Right cardiac atrium (tissue), 5 donors: ENCODE measurements at places on chromosomes 6 and 20.

DNA sequence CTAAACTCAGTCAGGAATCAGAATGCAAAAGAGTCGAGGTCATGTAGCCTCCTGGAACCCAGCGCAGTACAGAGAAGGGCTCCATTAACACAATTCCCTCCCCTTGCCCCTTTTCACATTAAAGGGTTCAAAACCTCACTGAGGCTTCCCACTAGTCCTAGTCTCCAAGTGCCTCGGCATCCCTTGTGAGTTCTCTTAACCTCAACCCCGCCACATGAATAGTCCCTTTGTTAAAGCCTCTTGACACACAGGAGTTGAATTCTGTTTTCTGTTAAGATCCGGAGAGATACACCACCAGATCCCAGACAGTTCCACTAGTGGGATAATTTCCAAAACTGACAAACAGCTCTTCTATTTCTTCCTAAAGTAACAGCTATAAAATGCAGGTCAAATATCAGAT, 17.8 kb downstream of the PTPRT start:
- no peak for DNase-seq

- DNase-seq, result no peak
Observed at GRCh38 chr6:6804843-6805615, 216.5 kb downstream of the LY86 start.

GRCh38 chr6:109027964-109028363, 66.7 kb downstream of the SESN1 start:
- no peak for DNase-seq

GRCh38 chr6:127790571-127790970, 110.3 kb downstream of the THEMIS start:
- no peak for DNase-seq

GRCh38 chr6:139587469-139587868, 213.0 kb upstream of the CITED2 start:
- DNase-seq, result no peak

DNA sequence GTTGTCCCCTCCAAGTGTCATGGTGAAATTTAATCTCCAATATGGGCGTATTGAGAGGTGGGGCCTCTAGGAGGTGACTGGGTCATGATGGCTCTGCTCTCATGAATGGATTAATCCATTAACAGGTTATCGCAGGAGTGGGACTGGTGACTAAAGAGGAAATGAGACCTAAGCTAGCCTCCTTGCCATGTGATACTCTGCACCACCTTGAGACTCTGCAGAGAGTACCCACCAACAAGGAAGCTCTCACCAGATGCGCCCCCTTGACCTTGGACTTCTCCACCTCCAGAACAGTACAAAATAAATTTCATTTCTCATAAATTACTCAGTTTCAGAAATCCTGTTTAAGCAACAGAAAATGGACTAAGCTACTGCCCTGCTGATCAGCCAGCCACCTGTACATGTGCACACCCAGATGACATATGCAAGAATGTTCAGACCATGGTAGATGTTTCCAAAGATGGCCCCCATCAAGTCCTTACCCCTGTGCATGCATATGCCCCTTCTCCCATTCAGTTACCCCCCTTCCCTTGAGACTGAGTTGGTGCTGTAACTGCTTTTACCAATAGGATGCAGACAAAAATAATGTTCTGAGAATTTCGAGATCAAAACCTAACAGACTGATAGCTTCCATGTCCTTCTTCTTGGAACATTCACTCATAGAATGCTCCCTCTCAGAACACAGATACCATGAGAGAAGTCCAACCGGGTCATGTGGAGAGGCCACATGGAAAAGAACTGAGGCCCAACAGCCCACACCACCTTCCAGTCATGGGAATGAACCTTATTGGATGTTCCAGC, 28.4 kb downstream of the MAP3K5 start:
- no peak for DNase-seq

GRCh38 chr20:23094927-23095326, 8.8 kb upstream of the CD93 start:
- DNase-seq, result no peak

DNA sequence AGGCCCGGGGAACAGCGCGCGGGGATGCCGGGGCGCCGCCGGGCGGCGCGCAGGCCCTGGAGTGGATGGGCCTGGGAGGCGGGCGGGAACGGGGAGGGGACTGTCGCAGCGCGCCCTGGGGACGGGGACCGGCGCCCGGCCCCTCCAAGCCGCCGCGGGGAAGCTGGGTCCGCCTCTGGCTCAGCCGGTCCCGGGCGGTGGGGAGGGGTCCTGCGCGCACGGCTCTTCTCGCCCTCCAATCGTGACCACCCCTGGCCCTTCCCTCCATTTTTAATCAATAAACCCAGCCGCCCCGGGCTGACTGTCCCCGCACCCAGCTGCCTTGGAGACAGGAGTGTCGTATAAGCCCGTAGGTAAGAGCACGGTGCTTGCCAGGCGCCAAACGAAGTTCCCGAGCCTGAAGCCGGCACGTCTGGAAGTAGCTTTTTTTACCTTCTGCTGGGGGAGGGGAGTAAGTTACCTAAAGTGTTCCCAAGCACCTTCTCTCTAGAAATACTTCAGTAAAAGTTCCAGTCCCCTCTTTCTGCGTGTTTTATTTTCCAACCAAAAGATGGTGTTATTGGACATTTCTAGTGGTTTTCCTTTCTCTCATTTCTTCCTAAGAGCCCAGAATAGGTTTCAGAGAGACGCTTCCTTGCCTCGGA, 780 bp upstream of the TAF4 start:
- DNase-seq, result peak; percentile 81

DNA sequence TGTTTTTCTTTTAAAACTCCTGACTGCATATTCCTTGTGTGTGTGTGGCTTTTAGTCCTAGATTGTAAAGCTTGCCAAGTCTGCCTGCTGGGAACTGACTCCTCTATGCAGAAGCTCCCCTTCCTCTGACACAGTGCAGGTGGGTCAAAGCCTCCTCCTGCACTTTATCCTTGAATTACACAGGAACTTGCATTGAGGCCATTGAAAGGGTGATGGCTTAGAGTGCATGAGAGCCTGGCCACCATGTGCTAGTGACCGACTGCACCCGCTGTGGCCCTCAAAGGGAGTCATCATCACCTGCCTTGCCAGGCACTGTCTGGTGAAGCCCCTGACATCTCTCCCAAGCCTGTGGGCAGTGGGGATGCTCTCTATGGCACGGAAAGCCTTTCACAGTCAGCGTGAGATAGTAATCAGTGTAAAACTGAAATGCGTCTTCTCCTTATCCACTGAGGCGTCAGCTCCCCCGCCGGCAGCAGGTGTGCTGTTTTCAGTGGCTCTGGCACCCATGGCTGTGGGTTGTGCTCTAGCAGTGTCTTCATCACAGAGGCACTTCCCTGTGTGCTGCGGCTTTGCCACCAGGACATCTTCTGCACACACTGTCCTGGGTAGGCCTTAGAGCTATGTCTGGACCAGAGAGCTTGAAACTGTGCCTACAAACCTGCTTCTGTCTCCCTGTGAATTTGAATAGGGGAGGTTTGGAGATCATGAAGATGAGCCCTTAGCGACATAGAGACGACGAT, 87.9 kb downstream of the THBS2 start:
- no peak for DNase-seq

- DNase-seq, result no peak
Observed at GRCh38 chr6:138004430-138005287, 102.6 kb downstream of the PERP start.

GRCh38 chr6:16769131-16769985, 8.1 kb upstream of the ATXN1 start:
- no peak for DNase-seq

DNA sequence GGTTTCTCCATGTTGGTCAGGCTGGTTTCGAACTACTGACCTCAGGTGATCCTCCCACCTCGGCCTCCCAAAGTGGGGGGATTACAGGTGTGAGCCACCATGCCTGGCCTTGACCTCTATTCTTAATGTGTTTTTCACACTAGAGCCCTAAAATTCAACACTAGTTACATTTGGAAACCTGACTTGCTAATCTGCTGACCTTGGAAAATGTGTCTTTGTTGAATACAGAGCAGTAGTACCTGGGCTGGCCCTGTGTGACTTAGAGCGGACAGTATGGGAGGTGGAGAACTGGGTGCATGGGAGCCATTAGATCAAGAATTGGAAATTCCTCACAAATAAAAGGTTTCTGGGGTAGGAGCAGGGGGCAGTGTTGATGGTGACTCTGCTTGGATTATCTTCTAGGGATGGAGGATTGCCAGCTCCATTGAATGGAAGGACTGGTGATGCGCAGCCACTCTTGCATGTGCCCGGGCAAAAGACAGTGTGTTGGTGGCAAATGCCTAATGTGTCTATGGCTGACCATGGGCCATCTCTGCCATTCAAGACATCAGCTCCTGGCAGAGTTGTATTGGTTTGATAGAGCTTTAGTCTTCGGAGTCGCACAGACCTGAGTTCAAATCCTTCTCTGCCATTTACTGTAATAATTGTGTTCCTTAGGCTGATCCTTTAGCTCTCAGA, 53.4 kb downstream of the RALY start:
- no peak for DNase-seq

GRCh38 chr6:68728159-68728979, 93.3 kb downstream of the ADGRB3 start:
- no peak for DNase-seq

- DNase-seq, result no peak
Observed at GRCh38 chr6:14228571-14228970, 111.0 kb downstream of the CD83 start.

GRCh38 chr6:126002755-126003679, 16.7 kb downstream of the TRMT11 start:
- no peak for DNase-seq

DNA sequence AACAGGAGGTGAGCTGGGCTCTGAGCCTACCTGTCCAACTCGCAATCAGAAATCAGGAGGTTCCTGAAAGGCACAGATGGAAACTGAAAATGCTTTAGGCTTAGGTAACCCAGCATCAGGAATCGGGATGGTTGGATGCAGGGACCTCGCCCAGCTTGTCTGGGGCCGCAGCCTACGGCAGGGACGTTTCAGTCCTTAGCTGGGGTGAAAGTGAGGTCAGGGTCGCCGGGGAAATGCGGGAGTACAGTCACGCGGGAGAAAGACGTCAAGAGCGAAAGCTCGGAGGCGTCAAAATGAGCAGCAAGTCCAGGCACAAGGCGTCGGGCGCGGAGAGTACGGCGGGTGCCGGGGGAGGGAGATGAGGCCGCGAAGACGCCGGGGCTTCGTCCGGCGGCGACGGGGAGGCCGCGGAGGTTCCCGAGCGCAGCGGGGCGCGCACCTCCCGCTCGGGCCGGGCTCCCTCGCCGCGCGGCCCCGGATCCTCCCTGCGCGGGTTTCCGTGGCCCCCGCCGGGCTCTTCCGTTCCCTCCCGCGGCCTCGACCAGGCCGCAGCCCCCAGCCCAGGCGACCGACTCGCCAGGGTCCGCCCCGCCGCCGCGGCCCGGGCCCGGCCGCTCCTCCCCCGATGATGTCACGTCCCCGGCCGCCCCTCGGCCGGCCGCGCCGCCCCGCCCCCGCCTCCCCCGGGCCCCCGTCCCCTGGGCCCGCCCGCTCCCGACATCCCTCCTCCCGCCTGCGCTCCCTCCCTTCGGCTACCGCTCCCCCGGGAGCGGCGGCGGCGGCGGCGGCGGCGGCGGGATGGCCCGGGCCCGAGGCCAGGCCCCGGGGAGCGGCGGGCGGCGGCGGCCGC, at the start of gene EBF4:
EBF4 (plus strand) TSS at position 745 of the 850 bp plus-strand sequence. CDS start 866 bp downstream, outside the sequence.
- DNase-seq, result peak; percentile 61

DNA sequence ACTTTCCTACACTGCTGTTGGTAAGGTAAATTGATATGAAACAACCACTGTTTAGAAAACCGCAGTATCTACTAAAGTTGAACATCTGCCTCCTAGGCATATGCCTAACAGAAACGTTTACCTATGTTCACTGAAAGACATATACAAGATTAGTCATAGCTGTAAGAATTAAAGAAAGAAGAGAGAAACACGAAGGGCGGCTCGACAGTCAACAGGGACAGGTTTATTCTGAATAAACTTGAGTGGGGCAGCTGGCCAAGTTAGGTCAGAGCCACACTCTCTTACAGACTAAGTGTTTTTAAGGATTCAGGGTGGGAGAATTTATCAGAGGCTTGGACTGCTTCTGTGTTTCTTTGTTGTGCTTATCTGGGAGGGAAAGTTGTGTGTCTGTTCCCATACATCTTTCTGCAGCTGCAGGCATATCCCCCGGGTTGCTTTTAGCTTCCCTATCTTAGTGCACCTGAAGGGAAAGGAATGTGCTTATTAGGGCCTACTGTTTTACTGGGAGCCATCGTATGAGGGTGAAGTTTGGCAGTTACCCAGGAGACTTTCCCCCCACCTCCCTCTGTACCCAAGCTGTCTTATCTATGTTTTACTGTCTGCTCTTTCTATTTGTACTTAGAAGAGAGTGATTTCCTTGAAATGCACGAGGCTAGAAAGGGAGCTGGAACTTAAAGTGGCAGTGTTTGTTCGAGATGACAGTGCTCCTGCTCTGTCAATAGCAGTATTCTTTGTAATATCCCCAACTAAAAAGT, 20.4 kb downstream of the PROCR start:
- DNase-seq, result peak; percentile 70
